ENCODE measurements at places on chromosomes 7 and 10.

DNA sequence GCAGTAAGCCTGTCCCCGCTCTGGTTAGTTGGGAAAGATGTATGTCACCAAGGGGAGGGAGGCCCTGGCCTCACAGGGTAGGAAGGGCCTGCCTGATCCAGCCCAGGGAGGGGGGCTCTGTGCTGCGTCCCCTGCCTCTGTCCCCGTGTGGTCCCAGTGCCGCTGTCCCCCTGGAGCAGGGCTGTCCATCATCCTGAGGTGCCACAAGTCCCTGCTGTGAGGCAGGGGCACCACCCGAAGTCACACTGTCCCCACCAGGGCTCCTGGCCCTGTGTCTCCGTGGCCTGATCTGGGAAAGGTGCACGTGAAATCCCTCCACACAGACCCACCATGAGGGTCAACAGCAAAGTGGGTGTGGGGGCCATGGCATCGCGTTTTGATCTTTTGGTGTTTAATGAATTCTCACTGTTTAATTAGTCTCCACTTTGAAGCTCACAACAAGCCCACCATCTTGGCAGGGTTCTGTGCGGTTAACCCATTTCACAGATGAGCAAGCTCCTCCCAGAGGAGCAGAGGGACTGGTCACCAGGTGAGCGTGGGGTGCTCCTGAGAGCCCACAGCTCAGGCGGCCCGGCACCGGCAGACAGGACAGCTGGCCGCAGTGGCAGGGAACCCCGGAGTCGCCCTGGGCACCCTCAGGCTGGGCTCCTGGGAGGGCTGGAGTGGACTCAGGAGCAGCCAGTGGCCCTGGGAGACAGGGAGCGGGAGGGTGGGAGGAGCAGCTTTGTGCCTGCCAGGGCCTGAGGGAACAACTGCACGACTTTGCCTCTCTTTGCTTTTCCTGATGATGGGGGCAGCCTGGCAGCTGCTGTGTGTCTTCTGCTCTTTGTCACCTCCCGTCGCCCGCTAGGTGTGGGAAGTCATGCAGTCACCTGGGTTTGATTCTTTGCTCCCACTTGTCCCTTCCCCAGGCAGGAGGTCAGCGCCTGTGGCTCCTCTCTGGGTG is 12.0 kb upstream of the CRYGN start:
- DNase-seq: no peak

DNA sequence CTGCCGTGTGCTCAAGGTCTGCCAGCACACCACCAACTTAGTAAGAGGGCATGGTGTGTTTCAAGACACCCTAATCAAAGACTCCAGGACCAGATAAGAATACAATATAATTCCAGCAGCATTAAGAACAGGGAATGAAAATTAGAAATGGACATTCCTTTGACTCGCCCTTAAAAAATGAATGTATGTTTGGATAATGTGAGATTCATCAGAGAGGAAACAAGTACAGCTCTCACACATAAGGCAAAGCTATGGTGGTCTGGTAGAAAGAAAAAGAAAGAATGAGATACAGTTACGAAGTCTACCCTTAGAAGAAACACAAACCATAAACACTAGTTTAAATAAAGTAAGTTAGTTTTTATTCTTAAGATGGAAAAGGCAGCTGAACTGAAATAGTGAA is 174.8 kb upstream of the ANK3 start:
- no peak for DNase-seq

- DNase-seq: peak; percentile 76
Measured at GRCh38 chr10:72834183-72834825, 59.2 kb upstream of the OIT3 start.

DNA sequence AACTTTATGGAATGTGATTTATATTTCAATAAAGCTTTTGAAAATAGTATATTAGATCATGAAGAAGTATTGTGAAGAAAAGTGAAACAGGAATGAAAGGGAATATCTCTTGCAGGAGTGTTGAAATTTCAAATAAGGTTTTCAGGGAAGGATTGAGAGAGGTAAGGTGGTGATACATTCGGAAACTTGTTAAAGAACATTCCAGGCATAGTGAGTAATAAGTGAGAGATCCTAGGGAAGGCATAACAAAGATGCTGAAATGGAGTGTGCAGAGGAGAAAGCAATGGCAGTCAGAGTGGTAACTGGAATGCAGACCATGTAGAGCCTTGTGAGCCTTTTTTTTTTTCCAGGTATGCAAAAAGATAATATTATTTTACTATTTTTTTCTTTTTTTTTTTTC is 4.1 kb downstream of the OR9A4 start:
- DNase-seq: no peak

DNA sequence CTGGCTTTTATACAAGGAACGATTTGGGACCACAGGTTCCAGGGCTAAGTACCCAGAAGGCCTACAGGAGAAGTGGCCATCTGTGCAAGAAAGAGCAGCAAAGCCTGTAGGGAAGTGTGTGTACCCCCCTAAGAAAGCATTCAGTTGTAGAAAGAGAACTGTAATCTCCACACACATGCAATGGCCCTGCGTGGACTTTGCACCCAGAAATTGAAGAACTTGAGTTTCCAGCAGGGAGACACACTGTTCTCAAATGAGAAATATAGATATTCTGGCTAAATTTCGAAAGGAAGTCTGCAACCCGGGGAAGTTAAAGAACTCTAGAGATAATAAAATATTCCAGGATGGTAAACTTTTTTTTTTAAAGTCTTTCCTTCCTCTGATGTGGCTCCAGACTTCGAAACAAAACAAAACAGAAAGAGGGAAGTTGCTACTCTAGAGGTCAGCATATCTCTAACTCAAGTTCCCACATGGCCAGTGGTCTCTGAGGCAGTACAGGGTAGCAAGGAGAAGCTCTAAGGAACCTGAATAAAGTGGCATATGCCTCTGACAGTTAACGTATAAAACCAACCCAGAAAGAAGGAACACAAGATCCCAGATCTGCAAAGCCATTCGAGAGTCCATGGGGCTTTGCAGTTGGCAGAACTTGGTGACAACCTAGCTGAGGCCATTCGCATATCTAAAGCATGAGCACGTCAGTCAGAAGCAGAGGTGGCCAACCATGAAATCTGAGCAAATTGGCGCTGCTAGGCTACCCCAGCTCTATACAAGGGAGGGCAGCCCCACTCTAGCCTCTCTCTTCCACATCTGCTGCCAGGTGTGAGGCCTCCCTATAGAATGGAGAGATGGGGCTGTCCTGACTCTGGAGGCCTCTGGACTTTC is 56.6 kb downstream of the ELMO1 start:
- DNase-seq: no peak

DNA sequence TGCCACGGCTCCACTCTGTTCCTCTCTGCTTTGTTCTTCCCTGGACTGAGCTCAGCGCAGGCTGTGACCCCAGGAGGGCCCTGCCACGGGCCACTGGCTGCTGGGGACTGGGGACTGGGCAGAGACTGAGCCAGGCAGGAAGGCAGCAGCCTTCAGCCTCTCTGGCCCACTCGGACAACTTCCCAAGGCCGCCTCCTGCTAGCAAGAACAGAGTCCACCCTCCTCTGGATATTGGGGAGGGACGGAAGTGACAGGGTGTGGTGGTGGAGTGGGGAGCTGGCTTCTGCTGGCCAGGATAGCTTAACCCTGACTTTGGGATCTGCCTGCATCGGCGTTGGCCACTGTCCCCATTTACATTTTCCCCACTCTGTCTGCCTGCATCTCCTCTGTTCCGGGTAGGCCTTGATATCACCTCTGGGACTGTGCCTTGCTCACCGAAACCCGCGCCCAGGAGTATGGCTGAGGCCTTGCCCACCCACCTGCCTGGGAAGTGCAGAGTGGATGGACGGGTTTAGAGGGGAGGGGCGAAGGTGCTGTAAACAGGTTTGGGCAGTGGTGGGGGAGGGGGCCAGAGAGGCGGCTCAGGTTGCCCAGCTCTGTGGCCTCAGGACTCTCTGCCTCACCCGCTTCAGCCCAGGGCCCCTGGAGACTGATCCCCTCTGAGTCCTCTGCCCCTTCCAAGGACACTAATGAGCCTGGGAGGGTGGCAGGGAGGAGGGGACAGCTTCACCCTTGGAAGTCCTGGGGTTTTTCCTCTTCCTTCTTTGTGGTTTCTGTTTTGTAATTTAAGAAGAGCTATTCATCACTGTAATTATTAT is 1.2 kb downstream of the CLDN4 start:
- DNase-seq: no peak

DNA sequence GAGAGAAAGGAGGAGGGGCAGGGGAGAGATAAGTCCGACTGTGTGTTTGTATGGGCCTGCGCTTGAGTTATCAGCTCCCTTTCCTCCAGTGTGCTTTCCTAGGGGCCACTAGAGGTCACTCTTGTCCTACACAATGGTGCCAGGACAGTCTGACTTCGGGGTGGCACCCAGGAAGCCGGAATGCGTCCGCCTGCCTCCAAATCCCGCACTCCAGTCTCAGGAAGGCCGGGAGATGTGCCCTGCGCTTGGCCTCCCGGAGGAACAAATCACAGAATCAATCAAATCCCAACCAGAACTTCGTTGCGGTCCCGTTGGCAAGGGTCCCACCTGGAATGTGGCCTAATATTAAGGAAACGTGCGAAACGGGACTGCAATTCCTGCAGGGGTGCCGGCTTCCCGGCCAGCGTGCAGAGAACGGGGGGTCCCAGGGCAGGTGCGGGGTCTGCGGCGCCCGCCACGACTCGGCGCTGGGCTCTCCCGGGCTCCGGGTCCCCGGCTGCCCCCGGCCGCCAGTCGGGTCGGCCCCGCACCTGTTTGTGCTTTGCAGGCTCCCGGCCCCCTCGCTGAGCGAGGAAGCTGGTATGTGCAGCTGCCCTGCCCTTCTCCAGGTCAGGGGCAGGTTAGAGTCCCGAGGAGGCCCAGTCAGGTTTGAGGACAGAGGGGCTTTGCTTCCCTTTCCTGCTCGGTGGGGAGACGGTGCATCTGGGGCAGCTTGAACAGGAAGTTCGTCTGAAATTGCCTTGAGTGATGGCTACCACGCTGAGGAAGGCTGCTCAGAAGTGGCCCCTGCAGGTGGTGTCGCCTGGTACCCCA is 21.0 kb upstream of the HPS1 start:
- peak; percentile 86 for DNase-seq

DNA sequence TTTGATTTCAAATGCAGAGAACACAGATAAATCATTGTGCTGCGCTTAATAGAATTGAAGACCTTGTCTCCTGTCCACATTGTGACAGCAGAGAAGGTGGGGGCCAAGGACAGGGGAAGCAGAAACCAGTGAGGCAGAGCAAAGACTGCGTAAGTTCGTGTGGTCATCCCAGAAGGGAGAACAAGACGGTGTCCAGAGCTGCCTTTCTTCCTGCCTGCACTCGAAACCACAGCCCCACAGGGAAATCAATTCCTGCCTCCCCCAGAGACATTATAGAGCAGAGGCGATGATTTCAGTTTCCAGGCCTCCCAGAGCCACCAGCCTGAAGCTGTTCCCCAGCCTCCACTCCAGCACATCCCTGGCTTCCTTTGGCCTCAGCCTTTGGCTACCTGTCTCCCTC is 39.7 kb upstream of the UCN3 start:
- DNase-seq: no peak

DNA sequence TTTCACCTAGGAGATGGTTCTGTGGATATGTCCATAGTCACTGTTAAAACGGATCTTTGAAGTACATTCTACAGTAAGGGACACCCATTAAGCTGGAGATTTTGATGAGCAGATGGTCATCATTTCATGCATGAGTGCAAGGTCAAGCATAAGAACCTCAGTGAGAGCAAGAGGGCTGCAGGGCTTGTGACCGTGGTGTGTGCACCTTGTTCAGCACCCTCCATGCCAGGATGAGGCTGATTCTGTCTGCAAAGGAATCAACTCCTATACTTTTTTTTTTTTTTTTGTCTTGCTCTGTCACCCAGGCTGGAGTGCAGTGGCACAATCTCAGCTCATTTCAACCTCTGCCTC is 17.6 kb downstream of the PDSS1 start:
- DNase-seq: no peak

DNA sequence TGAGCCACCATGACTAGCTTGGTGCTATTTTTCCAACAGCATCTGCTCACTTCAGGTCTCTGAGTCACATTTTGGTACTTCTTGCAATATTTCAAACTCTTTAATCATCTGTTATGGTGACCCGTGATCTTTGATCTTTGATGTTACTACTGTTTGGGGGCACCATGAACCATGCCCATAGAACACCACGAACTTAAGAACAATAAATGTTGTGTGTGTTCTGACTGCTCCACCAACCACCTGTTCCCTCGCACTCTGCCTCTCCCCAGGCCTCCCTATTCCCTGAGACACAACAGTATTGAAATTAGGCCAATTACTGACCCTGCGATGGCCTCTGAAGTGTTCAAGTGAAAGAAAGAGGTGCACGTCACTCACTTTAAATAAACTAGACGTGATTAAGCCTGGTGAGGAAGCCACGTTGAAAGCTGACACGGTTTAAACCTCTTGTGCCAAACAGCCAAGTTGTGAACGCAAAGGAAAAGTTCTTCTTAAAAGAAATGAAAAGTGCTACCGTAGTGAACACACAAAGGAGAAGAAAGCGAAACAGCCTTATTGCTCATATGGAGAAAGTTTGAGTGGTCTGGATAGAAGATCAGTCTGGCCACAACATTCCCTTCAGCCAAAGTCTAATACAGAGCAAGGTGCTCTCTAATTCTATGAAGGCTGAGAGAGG is 27.2 kb upstream of the ATP6V0A4 start:
- no peak for DNase-seq

DNA sequence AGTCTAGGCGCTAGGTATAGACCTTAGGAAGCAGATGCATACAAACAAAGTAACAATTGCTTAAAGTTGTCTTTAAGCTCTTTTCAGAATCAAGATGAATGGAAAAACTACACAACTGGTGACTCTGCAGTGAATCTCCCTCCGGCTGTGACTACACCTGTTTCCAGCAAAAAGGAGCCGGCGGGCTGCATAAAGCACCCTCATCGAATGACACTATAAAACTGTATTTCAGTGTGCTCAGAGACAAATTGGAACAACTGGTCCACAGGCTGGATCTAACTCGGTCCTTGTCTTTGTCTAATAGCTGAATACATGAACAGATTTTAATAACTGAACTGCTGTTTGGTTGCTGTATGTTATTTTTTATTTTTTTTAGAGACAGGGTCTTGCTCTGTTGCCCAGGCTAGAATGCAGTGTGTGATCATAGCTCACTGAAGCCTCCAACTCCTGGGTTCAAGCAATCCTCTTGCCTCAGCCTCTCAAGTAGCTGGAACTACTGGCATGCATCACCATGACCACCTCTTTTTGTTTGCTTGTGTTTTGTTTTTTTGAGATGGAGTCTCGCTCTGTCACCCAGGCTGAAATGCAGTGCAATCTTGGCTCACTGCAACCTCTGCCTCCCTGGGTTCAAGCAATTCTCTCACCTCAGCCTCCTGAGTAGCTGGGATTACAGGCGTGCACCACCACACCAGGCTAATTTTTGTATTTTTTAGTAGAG is 64.2 kb upstream of the SVIL start:
- DNase-seq: no peak

GRCh38 chr7:128073671-128074310 is 42.6 kb upstream of the LRRC4 start:
- peak; percentile 36 for DNase-seq

GRCh38 chr7:152395112-152395511 is 40.7 kb downstream of the KMT2C start:
- DNase-seq: no peak

- DNase-seq: peak; percentile 92
Measured at GRCh38 chr10:14648005-14648765, 126.5 kb downstream of the FAM107B start.

DNA sequence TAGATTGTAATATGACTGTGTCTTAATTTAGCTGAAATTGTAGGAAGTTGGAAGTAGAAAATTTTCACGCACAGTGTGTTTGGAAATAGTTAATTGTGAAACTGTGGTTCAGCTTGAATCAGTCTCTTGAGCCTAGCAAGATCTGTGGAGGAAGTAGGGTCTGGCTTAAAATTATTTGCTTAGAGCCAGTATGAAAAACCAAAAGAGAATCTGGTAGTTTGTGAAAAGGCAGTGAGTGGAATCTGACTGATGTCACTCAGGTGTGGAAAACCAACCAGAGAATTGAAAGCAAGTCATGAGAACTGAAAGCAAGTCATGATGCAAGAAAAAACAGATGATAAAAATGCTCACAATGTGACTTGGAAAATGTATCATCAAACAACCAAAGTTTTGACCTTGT is 11.5 kb downstream of the LIPJ start:
- no peak for DNase-seq
